Fibroblast of villous mesenchyme (primary cell): ENCODE measurements at places on chromosomes 12 and 14. TPM values are rescaled to one million over a fixed set of nuclear protein-coding genes. Genes with fewer than 3 reads are reported as not detected.

GRCh38 chr12:85552461-85552860 is 272.4 kb downstream of the ALX1 start:
- DNase-seq, result no peak

GRCh38 chr14:102020058-102020971 is 55.9 kb downstream of the DYNC1H1 start:
- DNase-seq, result peak; percentile 7

Gene ATP5MC2
- total RNA-seq, result 70.8 and 72.2 TPM in 2 replicates

Gene ABHD4
- total RNA-seq, result 13.4 and 32.2 TPM in 2 replicates

- DNase-seq, result peak; percentile 38
Observed at GRCh38 chr12:76311796-76312195, 36.4 kb downstream of the BBS10 start.

DNA sequence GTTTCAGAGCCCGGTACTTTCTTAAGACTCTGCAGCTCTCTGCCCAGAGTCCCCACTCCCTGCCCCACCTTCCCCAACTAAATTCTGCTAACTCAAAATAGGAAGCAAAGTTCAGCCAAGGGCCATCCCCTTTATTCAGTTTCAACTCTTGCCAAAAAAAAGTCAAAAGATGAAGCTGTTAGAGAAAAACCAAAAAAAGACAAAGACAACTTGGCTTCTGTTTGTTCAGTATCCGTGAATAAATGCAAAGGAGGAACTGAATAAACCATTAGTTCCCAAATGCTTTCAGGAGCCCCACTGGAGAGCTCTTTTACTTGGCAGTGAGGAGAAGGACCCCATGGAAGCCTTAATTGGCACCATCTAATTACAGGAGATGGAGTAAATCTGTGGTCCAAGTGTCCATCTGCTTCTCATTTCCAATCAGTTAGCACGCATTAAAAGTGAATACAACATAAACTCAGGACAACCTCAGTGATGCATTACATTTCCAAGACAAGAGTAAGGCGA is 155.4 kb upstream of the GZMB start:
- DNase-seq, result no peak

GRCh38 chr14:75282170-75282554 is 3.5 kb downstream of the FOS start:
- DNase-seq, result peak; percentile 88

- peak; percentile 46 for DNase-seq
Observed at GRCh38 chr12:1318327-1319031, 275.9 kb downstream of the FBXL14 start.

Gene RPGRIP1
- under 0.01 TPM in 1 of 2 replicates, not detected in the other for total RNA-seq

Gene OR6C65
- not detected in 2 replicates for total RNA-seq

Gene CLEC14A
- total RNA-seq, result 2.2 and 2.3 TPM in 2 replicates

Gene NTN4
- 51.9 and 135 TPM in 2 replicates for total RNA-seq

Gene ARMH4
- total RNA-seq, result 1.6 and 3.0 TPM in 2 replicates

DNA sequence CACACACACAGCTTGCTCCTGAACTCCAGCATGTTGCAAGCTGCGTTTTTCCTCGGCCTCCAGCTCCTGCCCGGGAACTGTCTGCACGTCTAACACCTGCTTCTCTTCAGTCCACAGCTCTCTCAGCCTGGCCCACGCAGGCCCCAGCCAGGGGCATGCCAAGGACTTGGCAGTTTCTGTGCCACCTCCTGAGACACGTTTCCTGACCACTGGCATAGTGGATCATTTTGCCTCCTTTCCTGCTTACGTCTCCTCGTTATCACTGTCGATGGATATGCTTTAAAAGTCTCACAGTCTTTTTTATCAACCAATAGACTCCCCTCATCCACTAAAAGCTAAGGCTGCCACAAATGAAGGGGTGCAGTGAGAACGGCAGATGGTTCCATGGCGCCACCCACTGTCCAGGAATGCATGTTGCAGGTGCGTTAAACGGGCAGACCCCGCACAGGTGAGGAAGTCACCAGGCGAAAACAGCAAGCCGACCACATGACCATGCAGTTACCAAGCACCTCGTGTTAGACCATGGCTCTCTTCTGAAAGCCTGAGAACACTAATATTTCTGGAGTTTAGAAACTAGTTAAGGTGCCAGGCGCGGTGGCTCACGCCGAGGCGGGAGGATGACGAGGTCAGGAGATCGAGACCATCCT is 14.7 kb upstream of the TEAD4 start:
- peak; percentile 46 for DNase-seq

Gene BDKRB1
- 5.8 and 15.1 TPM in 2 replicates for total RNA-seq

Gene CLEC1B
- total RNA-seq, result under 0.01 TPM in 1 of 2 replicates, not detected in the other

DNA sequence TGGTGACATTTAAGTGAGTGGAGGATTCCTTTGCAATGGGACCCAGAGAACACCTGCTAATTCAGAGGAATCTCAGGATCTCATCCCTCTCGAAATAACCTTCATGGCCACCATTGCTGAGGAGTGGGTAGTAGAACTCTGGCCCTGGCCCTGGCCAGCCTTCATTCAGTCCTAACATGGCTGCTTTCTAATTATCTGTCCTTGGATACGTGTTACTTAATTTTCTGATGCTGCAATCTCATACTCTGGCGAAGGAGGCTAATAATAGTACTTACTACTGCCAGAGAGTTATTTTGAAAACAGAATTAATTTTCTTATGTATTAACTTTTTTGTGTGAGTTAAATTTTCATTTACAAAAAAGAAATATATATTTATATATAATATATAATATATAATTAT is 12.1 kb upstream of the COX6A1 start:
- no peak for DNase-seq

Gene GPR68
- total RNA-seq, result 0.86 and 2.9 TPM in 2 replicates

- DNase-seq, result no peak
Observed at GRCh38 chr12:49923035-49923644, 19.4 kb upstream of the FAIM2 start.

DNA sequence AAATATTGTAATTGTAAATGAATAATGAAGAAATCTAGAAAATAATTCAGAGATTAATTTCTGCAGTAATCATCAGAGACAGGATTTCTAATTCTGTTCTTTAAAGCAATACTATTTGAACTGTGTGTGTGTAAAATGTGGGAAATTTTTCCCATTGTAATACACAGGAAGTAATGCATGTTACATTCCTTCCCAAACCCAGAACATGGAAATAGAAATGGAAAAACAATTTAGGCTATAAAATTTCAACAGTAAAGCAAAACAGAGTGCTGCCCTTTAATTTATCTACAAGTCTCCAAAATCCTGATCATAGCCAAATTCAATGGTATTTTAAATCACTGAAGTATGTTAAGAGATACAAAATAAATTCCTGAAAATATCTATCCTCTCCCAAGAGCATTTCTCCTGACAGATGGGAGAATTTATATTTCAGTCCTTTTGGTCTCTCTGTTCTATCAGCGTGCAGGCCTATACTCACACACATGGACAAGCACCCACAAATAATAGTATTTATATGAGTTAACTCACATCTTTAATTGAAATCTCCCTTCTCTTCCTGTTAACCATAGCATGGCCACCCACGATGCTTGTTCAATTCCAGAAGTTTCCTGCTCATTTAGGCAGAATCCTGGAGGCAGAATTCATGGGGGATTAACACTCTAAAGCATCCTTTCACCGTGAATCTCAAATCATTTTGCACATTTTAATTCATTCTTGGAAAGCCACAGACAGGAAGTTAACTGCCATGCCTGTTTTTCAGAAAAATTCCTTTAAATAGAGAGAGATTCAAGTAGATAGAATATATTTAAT is 1465.4 kb upstream of the FLRT2 start:
- no peak for DNase-seq

DNA sequence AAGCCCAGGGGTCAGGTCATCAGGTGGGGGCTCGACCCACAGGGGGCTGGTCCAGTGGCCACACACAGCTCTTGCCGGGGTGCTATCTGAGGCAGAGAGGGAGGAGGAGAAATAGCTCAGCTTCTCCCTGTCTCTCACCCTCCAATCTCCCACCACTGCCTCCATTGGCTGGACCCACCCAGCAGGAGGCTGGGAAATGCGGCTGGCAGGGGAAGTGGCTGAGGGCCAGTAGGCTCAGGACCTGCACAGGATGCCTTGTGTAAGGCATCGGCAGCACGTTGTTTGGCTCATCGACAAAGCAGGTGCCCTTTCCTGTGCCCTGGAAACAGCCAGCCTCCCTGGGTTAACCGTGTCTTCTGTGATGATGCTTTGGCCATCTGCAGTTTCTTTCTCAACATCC is 58.8 kb upstream of the SLC24A4 start:
- DNase-seq, result no peak

DNA sequence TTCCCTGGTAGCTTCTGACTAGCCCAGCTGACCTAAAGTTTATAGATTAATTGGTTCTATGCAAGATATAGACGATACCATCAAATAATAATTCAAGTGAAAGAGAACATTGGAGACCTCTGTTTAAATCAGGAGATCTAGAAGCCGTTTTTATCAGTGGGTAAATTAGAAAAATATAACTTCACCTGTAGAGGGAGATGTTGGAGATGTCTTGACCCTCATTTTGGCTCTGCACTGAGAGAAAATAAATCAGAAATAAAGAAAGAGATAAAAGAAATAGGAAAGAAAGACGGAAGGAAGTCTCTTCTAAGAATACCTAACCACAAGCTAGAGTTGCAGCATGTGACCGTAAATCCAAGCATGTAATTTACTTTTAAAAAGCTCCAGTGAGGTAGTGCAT is 684.5 kb downstream of the C12orf50 start:
- no peak for DNase-seq

DNA sequence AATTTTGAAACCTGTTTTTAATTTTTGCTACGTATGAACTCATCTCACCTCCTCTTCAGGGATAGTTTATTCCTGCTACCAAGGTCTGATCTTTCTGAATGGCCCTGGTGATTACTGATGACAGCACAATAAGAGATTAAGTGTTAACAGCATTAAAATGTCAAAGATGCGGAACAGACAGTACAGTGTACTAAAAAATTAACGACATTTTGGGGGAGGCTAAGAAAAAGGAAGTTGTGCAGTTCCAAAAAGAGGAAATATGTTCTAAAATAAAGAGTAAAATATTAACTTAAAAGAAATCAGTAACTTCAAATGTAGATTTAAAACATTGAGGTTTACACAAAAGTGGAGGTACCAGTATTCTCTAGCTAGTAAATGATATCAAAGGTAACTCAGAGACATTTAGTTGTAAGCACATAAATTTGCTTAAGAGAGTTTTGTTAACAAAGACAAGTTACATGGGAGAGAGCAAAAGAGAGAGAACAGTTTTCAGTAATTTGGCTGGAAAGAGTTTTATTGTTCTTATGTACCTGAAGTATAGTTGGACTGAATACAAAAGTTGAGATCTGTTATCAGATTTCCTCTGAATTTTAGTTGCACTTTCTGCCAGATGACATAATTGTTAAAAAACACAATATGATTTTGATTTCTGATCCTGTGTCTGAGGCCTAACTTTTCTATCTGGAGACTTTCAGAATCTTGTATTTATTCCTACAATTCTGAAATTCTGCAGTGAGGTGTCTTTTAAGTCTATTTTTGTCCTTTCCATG is 4.2 kb upstream of the CLECL1 start:
- DNase-seq, result peak; percentile 67

Gene TMTC1
- total RNA-seq, result 12.2 and 33.2 TPM in 2 replicates

- no peak for DNase-seq
Observed at GRCh38 chr12:14981049-14981448, 8.2 kb downstream of the PDE6H start.

- DNase-seq, result no peak
Observed at GRCh38 chr12:84276215-84276614, 636.4 kb downstream of the SLC6A15 start.

Gene POLE2
- total RNA-seq, result 14.2 and 17.3 TPM in 2 replicates

GRCh38 chr14:94110552-94111181 is at the start of gene IFI27:
TSS of gene IFI27 (plus strand) at chr14:94110736.
- peak; percentile 82 for DNase-seq

- DNase-seq, result no peak
Observed at GRCh38 chr14:41606282-41606531, 469 bp upstream of the LRFN5 start.

DNA sequence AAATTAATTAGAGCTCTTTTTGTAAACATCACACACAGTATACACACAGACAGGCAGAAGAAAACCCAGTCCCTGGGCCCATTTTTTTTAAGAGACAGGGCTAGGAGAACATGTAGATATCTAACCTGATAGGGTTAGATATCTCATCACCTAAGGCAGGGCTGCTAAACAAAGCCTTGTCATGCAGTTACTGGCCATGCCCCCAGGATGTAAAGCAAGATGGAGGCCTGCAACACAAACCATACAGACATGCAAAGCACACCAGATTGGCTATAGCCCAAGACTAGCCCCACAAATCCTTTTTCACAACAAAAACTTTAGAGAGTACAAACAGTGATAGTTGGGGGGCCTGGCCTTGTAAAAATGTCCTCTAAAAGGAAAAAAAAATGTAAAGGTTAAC is 20.5 kb downstream of the CLEC2A start:
- no peak for DNase-seq

- DNase-seq, result no peak
Observed at GRCh38 chr14:52081964-52082363, 13.1 kb upstream of the NID2 start.

DNA sequence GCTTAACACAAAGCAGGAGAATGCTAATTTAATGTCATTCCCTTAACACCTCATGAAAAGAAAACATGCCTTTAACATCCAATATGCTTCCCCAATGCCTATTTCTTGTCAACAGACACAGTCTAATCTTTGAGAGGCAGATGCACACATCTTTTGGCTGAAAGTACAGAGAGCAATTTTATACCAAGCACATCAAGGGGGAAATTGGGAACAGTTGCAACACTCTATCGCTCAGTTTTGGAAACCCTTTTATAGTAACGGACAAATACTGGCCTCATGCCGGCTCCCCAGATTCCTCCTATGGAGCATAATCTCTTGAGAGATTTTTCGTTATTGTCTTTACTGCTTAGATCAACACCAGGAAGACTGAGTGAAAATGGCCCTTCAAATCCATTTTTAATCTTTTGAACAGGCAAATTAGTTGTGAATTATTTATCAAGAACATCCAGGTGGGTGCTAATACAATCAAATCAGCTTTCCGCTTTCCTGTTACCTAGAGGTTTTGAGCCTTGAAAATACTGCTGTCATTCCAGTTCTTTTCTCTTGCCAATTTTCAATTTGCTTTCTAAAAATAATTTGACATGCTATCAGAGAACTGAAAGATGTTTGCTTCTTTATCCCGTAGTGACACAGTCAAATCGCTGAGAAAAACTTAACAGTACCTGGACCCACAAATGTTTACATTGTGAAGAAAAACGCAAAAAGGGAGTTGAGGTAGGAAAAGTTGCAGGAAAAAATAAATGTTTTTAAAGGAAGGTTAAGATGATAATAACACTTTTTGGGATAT is 60.7 kb upstream of the CAND1 start:
- no peak for DNase-seq

DNA sequence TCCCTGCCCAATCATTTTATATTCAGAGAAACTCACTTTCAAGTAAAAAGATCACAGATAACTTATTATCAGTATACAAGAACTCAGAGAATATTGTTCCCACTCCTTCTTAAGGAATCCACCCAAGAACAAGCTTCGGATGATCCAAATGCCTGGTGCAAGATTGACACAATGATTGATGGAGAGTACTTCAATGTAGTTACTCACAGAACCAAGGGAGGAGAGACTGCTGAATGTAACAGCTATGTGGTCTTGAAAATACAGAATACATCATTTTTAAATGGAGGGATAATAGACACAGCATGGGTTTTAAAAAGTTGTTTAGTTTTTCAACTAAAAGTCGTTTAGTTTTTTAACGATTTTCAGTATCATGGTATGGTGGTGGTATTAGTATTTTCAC is 38.4 kb upstream of the SELPLG start:
- DNase-seq, result no peak

GRCh38 chr14:104262515-104263514 is 124.4 kb downstream of the KIF26A start:
- DNase-seq, result no peak
